ENCODE measurements at places on chromosomes 3 and 15.

DNA sequence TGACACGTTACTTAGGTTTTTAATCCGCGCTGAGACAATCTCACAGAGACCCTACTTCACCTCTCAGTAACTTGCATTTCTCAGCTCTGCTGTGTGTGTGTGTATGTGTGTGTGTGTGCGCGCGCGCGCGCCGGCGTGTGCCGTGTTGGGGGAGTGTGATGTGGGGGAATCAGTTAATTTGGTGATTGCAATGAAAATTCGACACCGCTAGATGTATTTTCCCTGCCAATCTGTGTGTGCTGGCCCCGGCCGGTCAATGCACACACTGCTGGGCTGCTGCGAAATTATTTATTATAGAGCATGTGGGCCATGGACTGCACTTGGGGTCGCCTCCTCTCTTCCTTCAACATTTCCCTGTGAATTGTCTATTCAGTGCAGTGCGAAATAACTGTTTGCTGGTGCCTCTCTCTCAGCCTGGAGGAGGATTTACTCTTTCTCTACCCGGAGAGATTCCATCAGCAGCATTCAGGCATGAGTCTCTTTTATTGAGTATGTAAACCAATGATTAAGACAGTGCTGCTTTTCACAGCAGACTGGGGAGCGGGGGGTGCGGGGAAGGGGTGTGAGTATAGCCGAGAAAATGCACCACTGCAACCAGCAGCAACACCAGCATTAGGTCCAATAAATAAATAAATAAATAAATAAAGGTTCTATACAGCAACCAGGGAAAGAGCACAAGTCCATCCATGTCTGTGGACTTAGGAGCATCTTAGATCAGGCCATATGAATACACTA lies 2.9 kb downstream of the CADM2 start:
- DNase-seq, result no peak

DNA sequence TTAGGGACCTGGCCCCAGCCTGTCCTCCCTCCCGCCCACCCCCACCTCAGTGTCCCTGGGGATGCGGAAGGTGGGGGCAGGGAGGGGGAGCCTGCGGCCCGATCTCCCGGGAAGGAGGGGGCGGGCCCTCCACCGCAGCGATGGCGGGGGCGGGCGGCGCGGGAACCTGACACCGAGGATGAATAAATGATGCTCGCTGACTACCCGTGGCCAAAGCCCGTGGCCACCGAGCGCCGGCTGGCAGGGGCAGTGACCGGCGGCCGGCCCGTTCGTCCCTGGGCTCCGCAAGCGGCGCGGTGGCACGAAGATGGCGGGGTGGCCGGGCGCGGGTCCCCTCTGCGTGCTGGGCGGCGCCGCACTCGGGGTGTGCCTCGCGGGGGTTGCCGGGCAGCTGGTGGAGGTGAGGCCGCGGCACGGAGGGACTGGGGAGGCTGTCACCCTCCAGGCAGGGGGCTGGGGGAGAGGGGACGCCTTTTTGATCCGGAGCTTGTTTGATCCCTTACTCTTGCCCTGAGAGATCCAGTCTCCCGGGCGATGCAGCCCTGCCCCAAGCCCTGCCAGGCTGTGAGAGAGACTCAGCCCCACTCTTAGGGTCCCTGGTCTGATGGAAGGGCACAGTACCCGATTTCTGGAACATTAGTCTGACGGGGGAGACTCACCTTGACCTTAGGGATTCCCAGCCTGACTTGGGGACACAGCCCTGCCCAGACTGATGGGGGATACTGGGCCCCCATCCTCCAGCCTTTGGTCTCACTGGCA lies at the start of gene TMIE:
Gene TMIE, plus strand, starts transcription at position 212 of the 759 bp plus-strand sequence. Its CDS starts 96 bp downstream, at position 308.
- no peak for DNase-seq

- no peak for DNase-seq
These were observed 993 bp upstream of the GRAMD2A start for GRCh38 chr15:72198356-72199204.

- DNase-seq, result no peak
These were observed 42.1 kb downstream of the DGKG start for GRCh38 chr3:186319945-186320344.

- no peak for DNase-seq
These were observed 498.7 kb downstream of the EPHA3 start for GRCh38 chr3:89606151-89606550.

- DNase-seq, result peak; percentile 64
These were observed 223.2 kb downstream of the MTHFS start for GRCh38 chr15:79673416-79674123.

- no peak for DNase-seq
These were observed 36.3 kb downstream of the KLF13 start for GRCh38 chr15:31362886-31363285.

DNA sequence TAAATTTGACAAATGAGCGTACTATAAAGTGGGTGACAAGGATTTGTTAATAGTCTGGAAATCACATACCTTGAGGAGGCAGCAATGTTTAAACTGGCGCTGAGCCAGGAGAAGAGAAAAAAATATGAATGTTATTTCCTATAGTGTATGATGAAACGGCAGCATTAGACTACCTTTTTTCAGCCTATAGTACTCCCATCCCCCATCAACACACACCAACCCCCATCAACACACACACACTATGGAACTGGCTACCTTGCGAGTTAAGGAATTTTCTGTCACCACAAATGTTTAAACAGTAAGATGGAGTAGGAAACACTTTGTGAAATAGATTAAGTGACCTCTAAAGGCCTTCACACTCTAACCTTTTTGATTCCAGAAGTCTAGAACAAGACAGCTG lies 46.8 kb upstream of the ZCWPW2 start:
- no peak for DNase-seq

GRCh38 chr3:37229740-37230139 lies 55.4 kb upstream of the LRRFIP2 start:
- no peak for DNase-seq

- DNase-seq, result no peak
These were observed 14.6 kb downstream of the HEMK1 start for GRCh38 chr3:50583897-50584296.
